Substantia nigra (tissue), 51 donors: ENCODE measurements at places on chromosomes 3 and 15.

DNA sequence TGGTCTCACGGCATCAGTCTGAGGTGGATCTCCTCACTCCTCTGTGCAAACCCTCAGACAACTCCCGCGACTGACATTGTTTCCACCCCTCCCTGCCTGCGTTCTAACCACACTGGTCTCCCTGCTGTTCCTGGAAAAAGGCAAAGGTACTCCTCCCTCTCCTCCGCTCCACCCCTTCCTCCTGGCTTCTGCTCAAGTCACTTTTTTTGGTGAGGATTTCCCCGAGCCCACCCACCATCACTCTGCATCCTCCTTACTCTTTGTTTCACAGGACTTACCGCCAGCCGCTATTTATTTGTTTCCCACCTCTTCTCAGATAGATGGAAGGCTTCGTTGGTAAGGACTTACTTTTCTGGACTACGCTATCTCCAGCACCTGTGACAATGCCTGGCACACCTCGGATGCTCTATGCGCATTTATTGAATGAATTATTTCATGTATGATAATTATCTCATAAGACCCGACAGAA is 25.6 kb downstream of the PRR23E start:
- DNase-seq: no peak

DNA sequence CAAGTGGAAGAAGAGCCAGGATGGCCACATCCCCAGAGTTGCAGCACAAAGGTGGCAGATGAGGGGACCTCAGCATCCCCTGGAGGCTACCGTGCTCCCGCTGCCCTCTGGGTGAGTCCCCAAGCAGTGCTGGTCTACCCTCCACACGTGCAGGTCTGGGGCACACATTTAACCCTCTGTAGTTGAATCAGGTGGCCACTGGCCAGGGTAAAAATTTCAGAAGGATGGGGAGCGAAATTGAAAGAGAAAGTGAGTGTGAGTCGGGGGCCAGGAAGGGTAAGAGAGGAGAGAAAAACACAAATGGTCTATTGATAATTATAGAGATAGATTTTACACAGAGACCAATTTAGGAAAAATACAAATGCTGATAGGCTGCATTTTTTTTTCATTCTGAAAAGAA is 139.5 kb upstream of the EIF1B start:
- DNase-seq: no peak

DNA sequence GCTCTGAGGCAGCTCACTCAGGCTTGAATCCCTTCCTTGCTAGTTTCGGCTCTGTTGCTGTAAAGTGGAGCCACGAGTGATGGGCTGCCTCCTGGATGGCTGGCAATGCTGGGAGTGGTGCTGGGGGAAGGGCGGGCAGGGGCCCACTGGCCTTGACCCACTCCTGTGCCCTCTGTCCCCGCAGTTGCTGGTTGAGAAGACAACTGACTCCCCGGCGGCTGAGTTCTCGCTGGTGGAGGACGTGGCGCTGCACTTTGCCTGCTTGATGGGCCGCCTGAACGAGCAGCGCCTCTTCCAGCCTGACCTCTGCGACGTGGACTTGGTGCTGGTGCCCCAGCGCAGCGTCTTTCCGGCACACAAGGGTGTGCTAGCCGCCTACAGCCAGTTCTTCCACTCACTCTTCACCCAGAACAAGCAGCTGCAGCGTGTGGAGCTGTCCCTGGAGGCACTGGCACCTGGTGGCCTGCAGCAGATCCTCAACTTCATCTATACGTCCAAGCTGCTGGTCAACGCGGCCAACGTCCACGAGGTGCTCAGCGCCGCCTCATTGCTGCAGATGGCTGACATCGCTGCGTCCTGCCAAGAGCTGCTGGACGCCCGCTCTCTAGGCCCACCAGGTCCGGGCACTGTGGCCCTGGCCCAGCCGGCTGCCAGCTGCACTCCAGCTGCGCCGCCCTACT is 4.7 kb downstream of the ZBTB47 start:
- no peak for DNase-seq

GRCh38 chr3:78201091-78201490 is 1161.2 kb downstream of the ROBO2 start:
- no peak for DNase-seq

DNA sequence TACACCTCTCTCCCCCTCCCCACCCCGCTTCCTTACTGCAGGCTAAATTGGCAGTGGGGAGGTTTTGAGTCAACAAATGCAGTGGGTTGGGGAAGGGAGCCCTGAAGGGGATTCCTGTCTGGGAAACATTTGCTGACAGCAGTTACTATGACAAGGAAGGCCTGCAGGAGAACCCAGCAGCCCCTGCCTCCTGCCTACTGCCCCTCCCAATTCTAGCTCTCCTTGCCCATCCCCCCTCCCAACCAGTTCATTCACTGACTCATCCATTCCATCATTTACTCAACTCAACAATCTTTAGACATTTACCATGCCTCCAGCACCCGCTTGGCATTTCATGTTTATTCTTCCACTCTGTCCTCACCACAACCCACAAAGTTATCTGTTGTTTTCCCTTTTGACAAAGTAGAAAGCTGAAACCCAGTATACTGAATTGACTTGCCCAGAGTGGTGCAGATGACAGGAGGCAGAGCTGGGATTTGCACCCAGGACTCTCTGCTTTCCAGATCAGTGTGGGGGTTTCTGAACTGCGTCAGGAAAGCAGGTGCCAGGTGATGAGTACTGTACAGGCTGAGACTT is 75.0 kb downstream of the MAGEF1 start:
- no peak for DNase-seq

- DNase-seq: no peak
These were observed 278.9 kb downstream of the MECOM start for GRCh38 chr3:169384573-169384972.

GRCh38 chr3:64143409-64144130 is 81.7 kb downstream of the PRICKLE2 start:
- no peak for DNase-seq

- DNase-seq: no peak
These were observed 6.5 kb upstream of the PHLDB2 start for GRCh38 chr3:111852540-111852939.

- DNase-seq: no peak
These were observed 57.7 kb downstream of the LMCD1 start for GRCh38 chr3:8559351-8559750.

- DNase-seq: no peak
These were observed 11.2 kb upstream of the CPB1 start for GRCh38 chr3:148816427-148816826.

- DNase-seq: no peak
These were observed at the start of gene IGSF10 for GRCh38 chr3:151460774-151461450. Gene IGSF10, minus strand, starts transcription at chr3:151461061. Its CDS starts 2,352 bp downstream, at chr3:151458709.

DNA sequence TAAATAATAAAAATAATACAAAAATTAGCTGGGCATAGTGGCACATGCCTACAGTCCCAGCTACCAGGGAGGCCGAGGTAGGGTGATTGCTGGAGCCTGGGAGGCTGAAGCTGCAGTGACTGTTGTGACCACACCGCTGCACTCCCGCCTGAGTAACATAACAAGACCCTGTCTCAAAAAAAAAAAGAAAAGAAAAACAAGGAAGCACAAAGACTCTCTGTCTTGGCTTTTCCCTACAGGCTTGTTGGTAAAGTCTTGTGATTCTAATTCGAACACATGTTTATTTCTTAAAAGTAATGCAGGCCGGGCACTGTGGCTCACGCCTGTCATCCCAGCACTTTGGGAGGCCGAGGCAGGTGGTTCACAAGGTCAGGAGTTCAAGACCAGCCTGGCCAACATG is 60.1 kb downstream of the CAPN3 start:
- DNase-seq: no peak

GRCh38 chr3:184713040-184713355 is 1.1 kb upstream of the MAGEF1 start:
- DNase-seq: no peak

- DNase-seq: no peak
These were observed 74.4 kb upstream of the CHRNB4 start for GRCh38 chr15:78715434-78715833.

DNA sequence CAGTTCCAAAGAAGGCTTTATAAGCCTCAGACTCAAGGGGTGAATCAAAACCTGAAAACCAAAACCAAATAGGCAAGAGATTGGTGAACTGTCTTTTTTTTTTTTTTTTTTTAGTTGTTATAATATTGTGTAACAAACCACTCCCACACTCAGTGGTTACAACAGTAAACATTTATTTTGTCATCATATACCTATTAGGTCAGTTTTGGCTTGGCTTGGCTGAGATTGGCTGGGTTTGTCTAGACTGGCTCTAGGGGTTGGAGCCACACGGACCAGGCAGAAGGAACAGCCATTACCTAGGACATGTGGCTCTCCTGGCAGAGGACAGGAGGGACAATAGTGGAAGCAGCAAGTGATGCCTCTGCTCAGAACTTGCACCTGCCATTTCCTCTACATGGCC is 26.4 kb upstream of the RYR3 start:
- DNase-seq: no peak

DNA sequence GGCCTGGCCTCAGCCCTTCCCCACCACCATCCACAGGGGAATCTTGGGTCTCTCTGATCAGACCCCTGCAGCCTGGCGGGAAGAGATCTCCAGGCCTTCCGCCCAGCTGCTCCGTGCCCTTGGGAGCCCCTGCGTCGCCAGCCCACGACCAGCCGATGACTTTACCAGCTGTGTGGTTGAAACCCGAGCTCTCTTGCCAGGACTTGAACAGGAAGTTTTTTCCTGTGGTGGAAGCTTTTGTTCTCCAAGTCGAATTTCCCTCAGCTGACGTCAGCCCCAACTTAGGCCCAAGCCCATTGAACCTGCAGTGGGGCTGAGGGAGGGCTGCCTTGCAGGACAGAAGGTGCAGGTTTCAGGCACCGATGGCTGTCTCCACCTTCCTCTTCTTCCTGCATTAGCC is 51.7 kb upstream of the SMAD3 start:
- no peak for DNase-seq

- no peak for DNase-seq
These were observed 22.7 kb upstream of the OR5K1 start for GRCh38 chr3:98440283-98440682.

DNA sequence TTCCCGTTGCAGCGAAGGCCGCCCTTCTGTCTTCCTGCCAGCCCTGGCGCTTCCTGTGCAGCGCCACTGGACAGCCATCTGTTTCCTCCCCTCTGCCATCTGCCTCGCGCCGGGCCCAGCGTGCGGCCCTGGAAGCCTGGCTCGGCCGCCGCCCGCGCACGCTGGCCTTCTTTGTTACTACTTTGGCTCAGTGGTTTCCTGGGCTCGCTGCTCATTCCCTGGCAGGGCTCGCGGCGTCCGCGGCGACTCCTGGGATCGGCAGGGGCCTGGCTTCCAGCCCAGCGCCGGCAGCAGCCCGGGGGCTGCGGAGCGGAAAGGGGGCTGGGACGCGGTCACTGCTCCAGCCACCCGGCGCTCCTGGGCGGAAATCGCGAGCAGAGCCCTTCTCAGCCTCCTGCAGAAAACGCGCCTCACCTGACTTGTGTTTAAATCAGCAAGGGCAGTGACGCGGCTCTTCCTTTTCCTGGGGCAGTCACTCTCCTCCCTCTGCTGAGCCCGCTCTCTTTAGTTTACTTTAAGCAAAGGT is 10.0 kb downstream of the CMTM7 start:
- DNase-seq: peak; percentile 76

- DNase-seq: no peak
These were observed 211.4 kb upstream of the DPH6 start for GRCh38 chr15:35757361-35757760.
